ENCODE measurements at places on chromosomes 3 and 15.

- DNase-seq, result peak; percentile 58
Observed at GRCh38 chr3:48514431-48515227, 10.7 kb upstream of the SHISA5 start.

- DNase-seq, result no peak
Observed at GRCh38 chr15:82176542-82176941, 86.0 kb downstream of the EFL1 start.

- no peak for DNase-seq
Observed at GRCh38 chr3:23611737-23612295, 193.9 kb upstream of the UBE2E1 start.

- peak; percentile 81 for DNase-seq
Observed at GRCh38 chr15:70488002-70488605, 275.3 kb downstream of the UACA start.

DNA sequence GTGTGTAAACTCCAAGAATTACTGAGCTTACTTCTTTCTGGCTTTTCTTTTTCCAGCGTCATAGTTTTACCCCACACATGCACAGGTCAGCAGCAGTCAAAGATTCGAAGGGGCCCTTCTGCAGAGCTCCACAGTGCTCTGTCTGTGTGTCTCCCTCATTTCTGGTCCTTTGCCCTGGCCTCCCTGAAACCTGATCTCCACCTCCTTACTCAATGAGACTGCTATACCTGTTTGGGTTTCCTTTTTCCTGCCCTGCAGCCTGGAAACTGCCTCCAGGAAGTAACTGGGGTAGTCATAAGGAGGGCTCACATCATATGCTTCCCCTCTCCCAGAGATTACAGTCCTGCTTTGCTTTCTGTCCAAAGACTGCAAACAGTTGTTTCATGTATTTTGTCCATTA lies 82.8 kb upstream of the TNIK start:
- DNase-seq, result no peak

DNA sequence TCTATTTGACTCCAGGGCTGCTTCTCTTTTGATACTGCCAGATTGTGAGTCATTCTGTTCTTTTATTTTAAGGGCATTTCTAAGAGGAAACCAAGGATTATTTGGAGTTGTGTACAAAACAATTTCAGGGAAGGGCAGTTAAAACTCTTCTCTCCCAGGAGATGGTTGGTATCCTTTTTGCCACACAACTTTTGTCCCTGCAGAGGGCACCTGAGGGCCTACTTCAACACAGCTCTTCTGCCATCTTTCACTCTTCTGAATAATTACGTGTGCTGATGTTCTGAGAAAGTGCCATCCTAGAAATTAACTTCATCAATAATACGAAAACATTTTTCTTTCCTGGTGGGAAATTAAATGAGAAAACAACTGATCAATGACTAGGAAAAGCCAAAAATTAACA lies 75.7 kb upstream of the GADL1 start:
- DNase-seq, result peak; percentile 14

DNA sequence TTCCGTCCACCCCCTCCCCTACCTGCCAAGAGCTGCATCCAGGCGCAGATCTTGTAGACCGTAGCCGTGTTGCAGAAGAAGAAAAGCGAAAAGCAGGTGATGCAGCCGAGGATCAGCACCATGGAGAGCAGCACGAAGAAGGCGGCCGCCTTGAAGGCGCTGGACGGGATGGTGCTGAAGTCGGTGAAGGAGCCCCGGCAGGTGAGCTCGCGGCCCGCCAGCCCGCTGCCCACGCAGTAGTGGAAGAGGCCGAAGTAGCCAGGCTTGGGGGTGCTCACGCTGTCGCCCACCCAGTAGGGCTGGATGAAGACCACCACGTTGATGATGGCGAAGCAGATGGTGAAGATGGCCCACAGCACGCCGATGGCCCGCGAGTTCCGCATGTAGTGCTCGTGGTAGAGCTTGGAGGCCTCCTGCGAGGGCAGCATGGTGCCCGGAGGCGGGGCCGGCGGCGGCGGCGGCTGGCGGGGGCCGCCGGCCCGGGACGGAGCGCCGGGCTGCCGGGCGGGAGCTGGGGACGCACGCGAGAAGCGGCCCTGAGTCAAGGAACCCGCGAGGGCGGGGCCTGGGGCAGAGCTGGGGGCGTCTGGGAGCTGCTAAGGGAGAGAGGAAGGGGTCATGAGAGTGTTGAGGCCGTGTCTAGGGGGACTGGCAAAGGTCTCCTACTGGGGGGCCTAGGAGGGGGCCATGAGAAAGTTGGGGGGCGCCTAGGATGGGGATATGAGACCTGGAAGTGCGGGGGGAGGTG lies 1.2 kb downstream of the LHFPL4 start:
- DNase-seq, result peak; percentile 2

GRCh38 chr3:169147238-169148008 lies 516.1 kb downstream of the MECOM start:
- DNase-seq, result no peak

DNA sequence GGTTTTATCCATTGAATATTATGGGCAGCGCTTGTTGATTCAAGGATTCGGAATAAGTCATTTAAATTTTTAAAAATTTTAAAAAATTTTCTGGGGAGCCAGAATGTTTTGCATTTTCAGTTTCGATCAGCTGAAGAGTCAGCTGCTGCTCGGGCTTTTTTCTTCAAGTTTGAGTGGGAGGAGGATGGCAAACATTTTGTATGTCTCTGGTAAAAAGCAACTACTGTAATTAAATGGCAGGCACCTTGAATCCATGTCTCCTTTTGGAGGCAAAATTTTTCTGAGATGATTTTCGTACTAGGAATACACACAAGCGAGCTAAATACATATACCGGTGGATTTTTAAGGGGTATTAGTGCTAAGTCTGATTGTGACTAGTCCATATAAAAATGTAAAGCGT lies 612 bp downstream of the C3orf38 start:
- no peak for DNase-seq

DNA sequence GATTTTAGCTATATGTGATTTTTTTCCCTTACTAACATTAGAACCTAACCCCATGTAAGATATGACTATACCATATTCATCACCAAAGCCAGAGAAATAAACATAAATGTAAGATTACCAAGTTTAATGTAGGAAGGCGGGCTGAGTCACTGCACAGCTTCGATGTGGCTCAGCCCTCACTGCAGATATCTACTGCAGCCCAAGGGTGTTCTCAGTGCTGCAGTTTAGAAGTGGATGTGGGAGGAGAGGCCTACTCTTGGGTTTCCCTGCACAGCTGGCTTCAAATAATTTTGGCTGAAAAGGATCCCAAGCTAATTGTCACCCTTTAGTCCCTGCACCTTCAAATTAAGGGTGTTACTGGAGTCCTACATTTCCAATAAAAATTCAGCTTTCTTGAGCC lies 9.3 kb downstream of the ARPP19 start:
- DNase-seq, result peak; percentile 21

- peak; percentile 75 for DNase-seq
Observed at GRCh38 chr15:77024273-77025082, 29.6 kb downstream of the PSTPIP1 start.

DNA sequence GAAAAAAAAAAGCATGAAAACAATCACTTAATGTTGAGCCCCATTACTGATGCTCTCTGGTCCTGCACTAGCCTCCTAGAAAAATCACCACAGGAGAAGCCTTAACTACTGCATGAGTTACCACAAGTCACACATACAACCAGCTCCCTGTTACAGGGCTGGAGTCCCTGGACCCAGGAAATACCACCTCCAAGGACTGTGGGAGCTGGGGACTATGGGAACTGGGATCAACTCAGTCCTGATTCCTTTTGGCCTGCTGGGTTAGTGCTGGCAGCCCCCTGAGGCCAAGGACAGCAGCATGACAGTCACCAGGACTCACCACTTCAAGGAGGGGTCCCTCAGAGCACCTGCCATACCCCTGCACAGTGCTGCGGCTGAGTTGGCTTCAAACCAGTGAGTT lies 559 bp downstream of the NR1I2 start:
- DNase-seq, result no peak

DNA sequence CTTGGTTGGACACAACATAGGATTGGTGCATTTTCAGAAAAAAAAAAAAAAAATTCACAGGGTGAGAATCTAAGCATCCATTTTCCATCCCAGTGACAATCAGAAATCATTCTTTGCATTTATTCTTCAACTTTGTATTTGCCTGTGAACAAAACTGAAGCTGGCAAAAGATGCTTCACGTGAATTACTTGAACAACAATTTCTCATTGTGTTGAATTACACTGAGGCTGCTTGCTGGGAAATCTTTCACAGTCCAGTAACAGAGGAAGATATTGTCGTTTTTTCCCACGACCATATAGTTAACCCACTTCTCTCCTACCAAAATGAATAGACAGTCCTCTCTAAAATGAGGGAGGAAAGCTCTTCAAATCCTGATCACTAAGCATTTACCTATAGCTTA lies 4.3 kb upstream of the SLCO3A1 start:
- DNase-seq, result no peak

GRCh38 chr3:153768561-153769469 lies 352.4 kb upstream of the ARHGEF26 start:
- DNase-seq, result peak; percentile 55

GRCh38 chr3:66722675-66723074 lies 221.9 kb upstream of the LRIG1 start:
- DNase-seq, result no peak

DNA sequence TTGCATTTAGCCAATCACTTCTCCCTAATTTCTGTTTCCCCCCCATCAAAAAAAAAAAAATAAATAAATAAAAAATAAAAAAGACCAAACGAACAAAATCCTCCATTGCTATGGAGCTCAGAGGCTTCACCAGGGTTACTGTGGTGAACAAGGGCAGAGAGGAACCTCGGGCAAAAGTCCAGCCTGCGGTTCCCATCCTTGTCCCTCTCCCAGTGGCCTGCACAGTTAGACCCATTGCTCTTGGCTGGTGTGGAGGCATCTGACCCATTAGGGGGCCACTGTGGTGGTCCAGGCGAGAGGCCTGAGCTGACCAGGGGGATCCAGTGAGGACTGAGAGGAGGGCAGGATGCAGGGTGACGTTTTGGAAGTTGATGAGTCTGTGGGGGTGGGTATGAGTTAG lies 18.8 kb downstream of the CORO2B start:
- no peak for DNase-seq

- no peak for DNase-seq
Observed at GRCh38 chr15:89105147-89105546, 16.9 kb downstream of the ABHD2 start.

GRCh38 chr15:46293550-46293949 lies 658.7 kb downstream of the SQOR start:
- no peak for DNase-seq

DNA sequence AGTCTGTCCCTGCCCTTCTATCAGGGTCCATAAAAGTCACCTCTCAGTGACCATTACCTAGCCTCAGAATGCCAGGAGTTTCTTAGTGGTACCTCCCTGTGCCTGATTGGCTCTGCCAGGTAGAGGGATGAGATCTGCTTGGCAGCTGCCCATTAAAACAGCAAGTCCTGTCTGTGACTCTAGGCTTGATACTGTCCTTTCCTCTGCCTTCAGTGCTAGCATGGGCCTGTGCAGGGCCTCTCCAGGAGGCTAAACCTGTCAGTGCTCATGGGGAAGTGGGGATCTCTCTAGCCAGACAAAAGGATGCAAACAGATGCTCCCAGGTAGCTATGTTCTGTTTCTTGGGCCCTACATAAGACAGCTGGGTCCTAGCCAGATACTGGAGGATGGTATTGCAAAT lies 10.0 kb upstream of the MANF start:
- DNase-seq, result no peak

DNA sequence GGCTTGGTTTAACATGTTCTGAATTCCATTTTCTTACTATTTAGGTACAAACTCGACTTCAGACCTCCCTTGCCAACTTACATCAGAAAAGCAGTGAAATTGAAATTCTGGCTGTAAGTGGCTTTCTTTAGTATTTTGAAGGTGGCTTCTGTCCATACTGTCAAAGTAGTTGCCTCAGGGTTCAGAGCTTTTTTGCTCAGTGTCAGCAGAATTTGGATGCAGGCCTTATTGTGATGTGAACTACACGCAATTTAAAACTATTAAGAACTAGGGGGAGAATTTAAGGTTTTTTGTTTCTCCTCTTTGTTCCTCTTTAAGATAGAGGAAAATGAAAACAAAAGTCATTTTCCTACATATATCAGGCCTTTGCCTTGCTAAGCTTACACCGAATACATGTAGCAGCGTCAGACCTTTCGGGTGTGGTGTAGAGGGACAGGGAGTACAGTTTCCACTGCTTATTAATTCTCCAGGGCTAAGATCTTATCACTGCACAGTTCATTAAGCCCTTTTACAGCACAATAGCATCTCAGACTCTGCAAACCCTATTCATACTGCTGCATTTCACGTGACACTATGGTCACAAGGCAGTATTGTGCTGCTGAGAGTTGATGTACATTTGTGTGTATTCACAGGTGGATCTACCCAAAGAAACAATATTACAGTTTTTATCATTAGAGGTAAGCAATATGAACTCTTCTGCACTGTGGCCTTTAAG lies 6.7 kb downstream of the SRP14 start:
- DNase-seq, result no peak

DNA sequence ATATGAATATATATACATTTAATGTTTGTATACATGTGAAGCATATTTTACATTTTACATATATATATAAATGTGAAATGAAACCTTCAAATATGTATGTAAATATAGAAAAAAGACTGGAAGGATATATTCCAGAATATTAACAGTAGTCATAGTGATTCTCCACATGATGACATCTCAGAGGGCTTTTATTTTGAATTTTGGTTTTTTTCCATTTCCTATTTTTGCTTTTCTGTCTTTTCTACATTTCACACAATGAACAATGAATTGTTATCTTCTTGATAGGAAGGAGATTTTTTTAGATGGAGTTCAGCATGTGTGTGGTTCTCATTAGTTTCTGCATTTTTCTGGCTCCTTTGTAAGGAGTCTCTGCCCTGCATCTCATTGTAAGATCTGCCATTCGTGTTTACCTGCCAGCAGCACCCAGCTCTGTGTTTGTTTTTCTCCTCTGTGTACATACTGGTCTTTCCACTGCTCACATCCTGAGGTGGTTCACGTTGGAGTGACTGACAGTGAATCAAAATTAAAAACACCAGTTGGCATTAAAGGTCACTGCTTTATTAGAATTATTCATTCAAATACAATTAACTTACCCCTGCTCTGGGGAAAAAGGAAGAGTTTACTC lies 425.3 kb upstream of the MDFIC2 start:
- DNase-seq, result no peak

- DNase-seq, result no peak
Observed at GRCh38 chr3:21390136-21390535, 360.9 kb downstream of the ZNF385D start.

- no peak for DNase-seq
Observed at GRCh38 chr3:66416556-66417304, 84.1 kb downstream of the LRIG1 start.

DNA sequence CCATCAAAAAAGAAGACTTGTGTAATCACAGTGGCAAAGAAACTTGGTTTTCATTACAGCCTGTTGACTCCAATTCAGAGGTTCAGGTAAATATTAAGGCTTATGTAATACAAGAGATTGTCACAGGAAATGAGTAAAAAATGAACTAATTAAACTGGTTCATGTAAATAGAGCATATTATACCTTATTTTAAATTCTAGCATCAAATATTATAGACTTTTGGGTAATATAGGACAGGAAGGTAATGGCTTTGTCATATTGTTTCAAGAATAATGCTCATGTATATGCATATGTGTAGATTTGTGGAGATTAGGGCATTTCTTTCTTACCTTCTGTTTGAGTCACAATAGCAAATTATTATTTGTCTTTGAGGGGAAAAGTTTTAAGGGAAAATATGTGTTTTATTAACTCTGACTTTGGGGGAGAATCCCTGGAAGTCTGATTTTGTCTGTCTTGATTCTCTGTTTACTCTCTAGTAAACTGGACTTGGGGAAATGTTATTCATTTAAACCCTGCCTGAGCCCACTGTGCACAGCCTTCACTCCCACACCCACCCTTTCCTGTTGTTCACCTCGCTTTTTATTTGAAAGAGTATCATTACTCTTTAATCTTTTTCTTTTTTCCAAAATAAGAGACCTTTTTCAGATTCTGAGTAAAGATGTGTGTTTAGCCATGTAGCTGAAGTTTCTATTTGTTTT lies 43.0 kb downstream of the RASA2 start:
- DNase-seq, result peak; percentile 27

Data from CD4-positive, alpha-beta T cell treated with Interleukin-6 for 4 hours (primary cell).